Myometrial cell (primary cell): ENCODE measurements at places on chromosomes 4 and X. TPM values are rescaled to one million over a fixed set of nuclear protein-coding genes. Genes with fewer than 3 reads are reported as not detected.

CD38 gene
- not detected in 2 replicates for total RNA-seq

FRG2 gene
- not detected in 2 replicates for total RNA-seq

GUCY1A1 gene
- total RNA-seq, result 0.35 TPM in 1 of 2 replicates, not detected in the other

SOD3 gene
- 1.4 and 5.3 TPM in 2 replicates for total RNA-seq

NPY1R gene
- total RNA-seq, result 3.0 TPM in 1 of 2 replicates, not detected in the other
